ENCODE measurements at places on chromosomes 4 and X.

DNA sequence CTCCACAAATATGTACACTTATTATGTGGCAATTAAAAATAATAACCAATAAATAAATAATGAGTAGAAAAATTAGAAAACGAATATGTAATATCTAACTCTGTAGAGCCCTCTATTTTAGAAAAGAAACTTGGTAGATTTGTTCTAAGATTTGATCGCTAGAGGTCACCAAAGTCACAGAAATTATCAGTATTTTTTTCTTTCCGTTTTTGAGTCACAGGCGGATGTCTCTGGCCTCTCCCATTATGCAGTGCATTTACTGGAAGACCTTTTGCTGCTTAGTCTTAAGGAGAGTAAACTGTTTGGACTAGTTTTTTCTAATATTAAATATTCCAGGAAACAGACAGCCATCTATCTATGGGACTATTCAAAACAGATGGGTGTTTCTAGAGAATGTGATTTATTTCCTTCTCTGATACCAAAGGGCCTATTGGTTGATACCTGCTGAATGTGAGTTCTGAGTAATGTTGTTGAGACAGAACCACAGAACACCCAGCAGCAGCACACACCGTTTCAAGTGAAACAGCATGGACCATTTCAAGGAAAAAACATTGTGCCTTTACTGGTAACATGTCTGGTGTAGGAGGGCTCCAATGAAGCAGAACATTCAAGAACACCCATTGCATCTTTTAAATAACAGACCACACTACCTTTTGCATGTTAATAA lies 34.0 kb upstream of the GYPA start:
- DNase-seq = peak; percentile 4

DNA sequence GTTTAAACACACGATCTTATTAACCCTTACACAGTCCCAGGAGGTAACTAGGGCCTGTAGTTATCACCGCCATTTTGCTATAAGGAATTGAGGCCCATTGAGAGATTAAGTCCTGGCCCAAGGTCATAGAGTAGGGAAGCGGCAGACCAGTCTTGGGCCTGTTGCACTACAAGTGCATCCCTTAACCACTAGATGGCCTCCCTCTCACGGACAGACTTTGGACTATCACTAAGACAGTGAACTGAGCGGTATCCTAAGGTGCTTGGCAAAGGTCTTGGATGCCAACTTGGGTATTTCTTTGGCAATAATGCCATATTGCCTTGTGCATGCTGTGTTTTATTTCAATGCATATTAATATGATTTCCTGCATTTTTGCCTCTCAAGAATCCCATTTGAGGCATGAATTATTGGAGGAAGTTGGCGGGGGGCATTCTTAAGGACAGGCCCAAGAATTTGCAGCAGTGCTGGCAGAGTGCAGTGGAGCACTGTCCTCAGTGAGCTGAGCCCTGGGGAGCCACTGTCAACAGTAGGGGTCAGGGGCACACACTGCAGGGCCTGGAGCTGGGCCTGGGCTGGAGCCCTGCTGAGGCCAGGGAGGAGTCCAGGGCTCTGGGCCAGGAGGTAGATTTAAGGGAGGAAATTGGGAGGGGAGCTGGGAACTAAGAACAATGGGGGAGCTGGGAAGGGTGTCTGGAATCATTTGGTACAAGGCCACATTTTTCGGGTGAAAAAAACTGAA lies 147.4 kb downstream of the SMIM20 start:
- no peak for DNase-seq

GRCh38 chr4:173273941-173274340 lies 60.2 kb downstream of the HMGB2 start:
- DNase-seq = no peak

GRCh38 chrX:38216642-38217041 lies 4.0 kb downstream of the SRPX start:
- no peak for DNase-seq

GRCh38 chr4:10030972-10031667 lies 9.8 kb upstream of the SLC2A9 start:
- no peak for DNase-seq

DNA sequence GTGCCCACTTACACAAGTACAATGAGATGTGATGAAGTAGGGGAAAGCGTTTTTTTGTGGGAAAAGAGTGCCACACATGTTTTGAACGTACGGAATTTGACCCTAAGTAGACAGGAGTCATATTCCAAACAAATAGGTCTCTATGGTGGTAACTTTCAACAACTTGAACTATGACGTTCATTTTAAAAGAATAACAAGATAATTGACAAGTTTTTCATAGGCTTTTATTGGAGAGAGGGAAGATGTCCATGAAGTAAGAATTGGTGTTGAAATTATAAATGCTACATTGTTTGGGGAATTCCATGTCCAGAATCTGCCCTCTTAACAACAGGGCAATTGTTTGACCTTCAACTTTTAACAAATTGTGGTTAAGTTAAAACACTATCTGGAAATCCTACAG lies 126.5 kb downstream of the GASK1B start:
- DNase-seq = no peak

- DNase-seq = no peak
Observed at GRCh38 chr4:184439856-184440594, 34.3 kb downstream of the IRF2 start.

- no peak for DNase-seq
Observed at GRCh38 chr4:112857461-112857860, 192.0 kb upstream of the ANK2 start.

DNA sequence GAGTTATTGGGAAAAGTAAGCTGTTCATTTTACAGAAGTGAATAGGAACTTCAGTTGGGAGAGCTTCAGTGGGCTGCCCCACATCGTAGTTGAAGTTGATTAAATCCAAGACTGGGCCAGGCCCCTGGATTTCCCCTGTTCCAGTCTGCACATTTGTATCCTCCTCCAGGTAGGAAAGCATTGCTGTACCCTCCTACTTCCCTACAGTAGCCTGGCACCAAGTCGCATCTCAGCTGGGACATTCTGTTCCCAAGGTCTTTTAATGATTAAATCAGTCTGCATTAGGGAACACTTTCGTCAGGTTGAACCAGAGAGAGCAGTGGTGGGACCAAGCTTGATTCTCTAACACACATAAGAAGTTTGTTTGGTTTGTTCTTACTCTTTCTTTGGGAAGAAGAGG lies 165.8 kb upstream of the PPARGC1A start:
- no peak for DNase-seq

DNA sequence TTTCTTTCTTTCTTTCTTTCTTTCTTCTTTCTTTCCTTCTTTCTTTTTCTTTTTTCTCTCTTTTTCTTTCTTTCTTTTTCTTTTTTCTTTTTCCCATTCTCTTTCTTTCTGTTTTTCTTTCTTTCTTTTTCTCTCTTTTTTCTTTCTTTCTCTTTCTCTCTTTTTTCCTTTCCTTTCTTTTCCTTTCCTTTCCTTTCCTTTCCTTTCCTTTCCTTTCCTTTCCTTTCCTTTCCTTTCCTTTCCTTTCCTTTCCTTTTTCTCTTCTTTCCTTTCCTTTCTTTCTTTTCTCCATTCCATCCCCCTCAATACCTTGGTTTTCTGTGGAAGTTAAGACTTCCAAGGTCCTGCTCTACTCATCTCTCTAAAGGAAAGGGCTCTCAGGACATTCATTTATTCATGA lies 102.8 kb upstream of the CLNK start:
- no peak for DNase-seq

DNA sequence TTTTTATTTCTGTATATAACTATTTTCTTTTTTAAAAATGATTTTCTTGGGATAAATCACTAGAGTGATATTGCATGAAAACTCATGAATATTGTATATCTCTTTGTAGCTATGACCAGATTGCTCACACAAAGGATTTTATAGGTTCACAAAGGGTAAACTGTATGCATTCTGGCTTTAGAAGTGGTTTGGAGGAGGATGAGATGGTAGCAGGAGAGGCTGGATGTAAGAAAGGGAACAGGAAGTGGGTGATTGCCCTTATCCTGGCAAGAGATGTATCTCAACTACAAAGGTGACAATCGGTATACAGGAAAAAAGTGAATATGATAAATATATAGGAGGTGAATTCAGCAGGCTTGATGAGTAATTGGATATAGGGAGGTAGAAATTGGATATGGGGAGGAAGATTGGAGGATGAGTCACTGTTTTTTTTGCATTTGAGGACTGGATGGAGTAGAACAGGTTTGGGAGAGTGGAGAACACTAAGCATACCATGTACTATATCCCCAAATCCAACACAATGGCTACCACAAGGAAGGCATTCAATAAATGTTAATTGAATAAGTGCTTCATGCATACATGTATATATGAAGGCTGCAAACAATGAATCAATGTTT lies 9.9 kb downstream of the FGG start:
- DNase-seq = no peak

DNA sequence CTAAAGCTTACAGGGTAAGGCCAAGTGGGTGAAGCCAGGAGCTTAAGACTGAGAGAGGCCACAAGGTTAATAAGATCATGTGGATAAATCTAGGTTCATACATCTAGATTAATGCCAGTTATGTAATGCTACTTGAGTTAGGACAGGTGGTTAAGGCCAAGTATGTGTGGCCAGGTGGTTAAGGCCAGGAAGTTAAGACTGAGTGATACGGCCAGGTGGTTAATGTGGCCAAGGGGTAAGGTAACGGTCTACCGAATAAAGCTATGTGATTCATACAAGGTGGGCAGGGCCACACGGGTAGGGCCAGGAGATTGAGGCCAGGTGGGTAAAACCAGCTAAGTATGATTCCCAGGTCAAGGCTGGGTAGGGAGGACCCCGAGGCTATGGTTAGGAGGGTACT lies 223.0 kb downstream of the TACR3 start:
- DNase-seq = no peak
